Left kidney (tissue), 8 donors: ENCODE measurements at places on chromosomes 5 and 9. TPM values are rescaled to one million over a fixed set of nuclear protein-coding genes. Genes with fewer than 3 reads are reported as not detected.

Gene PCDHB11
- polyA plus RNA-seq = 4.4 TPM

Gene FAT2
- 9.4 TPM for polyA plus RNA-seq

Gene KCNV2
- polyA plus RNA-seq = 0.27 TPM

Gene GPR21
- polyA plus RNA-seq = 0.62 TPM

Gene ADAMTS6
- 3.2 TPM for polyA plus RNA-seq

Gene POU5F2
- 0.08 TPM for polyA plus RNA-seq

Gene SLC23A1
- 15.7 TPM for polyA plus RNA-seq

Gene PGM5
- 38.2 TPM for polyA plus RNA-seq

Gene ARSI
- polyA plus RNA-seq = 2.6 TPM

Gene MRNIP
- 50.5 TPM for polyA plus RNA-seq

Gene GARIN3
- not detected for polyA plus RNA-seq

Gene KLF9
- 8.7 TPM for polyA plus RNA-seq

Gene PCDHA11
- 0.52 TPM for polyA plus RNA-seq

Gene SPARC
- 1,957 TPM for polyA plus RNA-seq

Gene CNTLN
- 14.4 TPM for polyA plus RNA-seq

Gene SLC4A9
- polyA plus RNA-seq = 26.9 TPM

Gene MYO10
- 43.8 TPM for polyA plus RNA-seq
